NCI-H2081 treated with DMSO at 0.1 percent for 48 hours (cell line): ENCODE measurements at places on chromosomes 12 and 14.

DNA sequence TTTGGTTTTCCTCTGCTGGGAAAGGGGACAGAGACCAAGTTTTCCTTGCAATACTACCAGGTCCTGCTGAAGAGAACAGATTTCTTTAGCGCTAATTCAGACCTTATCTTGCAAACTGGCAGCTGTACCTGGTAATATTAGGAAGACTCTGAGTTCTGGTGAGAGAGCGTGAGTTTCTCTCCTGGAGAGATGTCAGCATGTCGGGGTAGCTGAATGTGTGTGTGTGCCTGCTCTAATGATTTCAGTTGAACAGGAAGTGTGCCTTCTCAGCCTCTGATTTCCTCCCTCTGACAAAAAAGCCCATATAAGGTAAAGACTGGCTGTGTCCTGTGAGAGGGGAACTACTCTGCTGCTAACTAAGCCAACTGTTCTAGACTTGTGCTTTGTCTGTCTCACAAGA is 10.3 kb upstream of the ERP27 start:
- DNase-seq = no peak

- no peak for DNase-seq
Observed at GRCh38 chr14:96514694-96515093, 12.5 kb downstream of the PAPOLA start.

DNA sequence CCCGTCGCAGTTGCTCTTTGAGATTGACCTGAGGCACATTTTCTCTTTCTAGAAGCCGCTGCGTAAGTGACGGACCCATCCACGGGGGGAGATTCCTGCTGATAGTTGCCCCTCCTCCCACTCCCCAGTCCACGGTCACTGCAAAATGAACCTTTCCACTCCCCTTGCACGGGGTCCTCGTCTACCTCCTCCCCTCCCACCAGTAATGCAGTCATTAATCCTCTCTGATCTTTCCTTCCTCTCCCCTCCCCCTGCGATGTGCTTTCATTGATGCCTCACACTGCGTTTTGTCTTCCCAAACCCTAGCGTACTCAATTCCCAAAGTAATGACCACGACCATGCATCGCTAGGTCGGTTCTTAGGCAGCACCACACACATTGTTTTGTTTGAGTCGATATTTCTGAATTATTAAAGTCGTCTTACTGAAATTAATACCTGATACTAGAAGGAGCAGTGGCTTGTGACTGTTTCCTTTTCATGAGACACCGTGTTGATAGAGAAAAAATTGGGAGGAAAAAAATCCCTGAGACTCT is 857 bp downstream of the ETNK1 start:
- no peak for DNase-seq

DNA sequence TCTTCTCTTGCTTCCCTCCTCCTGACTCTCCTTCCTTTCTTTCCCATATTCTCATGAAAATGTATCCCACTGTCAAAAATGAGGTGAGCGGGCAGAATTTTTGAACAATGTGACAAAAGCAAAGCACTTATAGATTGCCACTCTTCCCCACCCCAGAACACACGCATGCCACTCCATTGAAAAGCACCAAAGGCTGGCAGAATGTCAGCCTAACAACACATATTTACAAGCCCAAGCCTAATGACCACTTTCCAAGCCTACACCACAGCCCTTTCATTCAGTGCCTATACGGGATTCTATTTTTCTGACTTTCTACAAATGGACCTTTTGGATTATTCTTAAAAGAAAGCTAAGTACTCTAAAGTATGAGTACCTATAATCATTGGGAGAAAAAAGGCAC is 62.9 kb upstream of the METAP2 start:
- DNase-seq = no peak

GRCh38 chr12:89244536-89244935 is 107.8 kb downstream of the DUSP6 start:
- DNase-seq = no peak

DNA sequence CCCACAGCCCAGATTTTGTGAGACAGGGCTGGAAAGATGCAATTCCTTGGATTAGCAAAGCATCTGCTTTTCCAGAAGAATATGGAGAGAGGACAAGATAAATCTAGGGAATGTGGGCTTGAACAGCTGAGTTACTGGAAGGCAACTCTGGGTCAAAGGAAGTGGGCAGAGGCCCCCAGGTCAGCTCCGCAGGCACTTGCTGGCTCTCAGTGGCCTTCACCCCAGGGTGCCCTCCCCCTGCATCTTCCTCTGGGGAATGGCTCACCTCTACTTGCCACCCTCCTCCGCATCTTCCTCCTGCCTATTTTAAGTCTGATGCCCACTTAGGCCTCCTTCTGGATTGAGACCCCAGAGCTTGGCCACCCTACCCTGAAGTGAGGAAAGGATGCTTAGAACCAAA is 10.5 kb upstream of the PNMA1 start:
- no peak for DNase-seq

DNA sequence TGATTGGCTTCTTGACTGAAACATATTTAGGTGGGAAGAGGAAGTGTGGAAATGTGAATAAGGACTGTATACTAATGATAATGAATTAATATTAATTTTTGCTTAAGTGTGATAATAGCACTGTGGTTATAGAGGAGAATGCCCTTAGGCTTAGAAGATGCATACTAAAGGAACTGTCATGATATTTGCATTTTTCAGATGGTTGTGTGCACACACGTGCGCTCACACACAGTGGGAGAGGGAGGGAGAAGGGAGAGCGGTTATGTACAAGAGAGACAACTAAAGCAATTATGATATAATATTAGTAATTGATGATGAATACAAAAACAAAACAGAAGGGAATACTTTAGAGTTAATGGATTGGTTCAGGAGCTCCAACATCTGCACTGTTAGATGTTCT is 54.2 kb downstream of the RCOR1 start:
- no peak for DNase-seq

GRCh38 chr12:89593233-89593632 is 67.4 kb upstream of the POC1B start:
- DNase-seq = no peak

GRCh38 chr12:46390881-46391280 is 18.3 kb upstream of the SLC38A2 start:
- no peak for DNase-seq

- DNase-seq = no peak
Observed at GRCh38 chr14:24798911-24799462, 165.0 kb upstream of the GZMB start.

DNA sequence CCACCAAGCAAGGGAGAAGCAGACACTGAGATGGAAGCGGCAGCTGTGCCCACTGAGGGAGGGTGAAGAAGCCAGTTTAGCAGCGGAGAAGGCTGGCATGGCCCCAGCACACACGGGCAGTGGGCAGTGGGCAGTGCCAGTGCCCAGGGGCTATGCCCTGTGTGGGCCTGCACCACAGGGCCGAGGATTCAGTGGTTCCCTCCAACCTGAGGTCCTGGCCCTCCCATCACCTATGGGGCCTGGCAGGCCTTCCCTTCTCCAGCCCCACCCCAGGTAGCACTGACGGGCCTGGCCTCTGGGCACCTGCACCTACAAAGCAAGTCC is 81.1 kb downstream of the ITPK1 start:
- no peak for DNase-seq

DNA sequence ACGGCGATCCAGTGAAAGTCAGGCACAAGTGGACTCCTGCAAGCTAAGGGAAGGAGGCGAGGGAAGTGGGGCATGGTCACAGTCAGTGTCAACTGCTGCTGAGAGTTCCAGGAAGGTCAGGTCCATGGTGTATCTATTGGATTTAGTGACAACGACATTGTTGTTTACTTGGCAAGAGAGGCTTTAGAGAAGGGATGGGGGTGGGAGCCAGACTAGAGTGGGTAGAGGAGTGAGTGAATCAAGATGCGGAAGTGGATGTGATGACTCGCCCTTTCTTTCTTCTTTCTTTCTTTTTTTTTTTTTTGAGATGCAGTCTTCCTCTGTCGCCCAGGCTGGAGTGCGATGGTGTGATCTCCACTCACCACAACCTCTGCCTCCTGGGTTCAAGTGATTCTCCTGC is 12.5 kb downstream of the P2RX7 start:
- no peak for DNase-seq

GRCh38 chr12:59844750-59845149 is 248.9 kb downstream of the SLC16A7 start:
- no peak for DNase-seq

DNA sequence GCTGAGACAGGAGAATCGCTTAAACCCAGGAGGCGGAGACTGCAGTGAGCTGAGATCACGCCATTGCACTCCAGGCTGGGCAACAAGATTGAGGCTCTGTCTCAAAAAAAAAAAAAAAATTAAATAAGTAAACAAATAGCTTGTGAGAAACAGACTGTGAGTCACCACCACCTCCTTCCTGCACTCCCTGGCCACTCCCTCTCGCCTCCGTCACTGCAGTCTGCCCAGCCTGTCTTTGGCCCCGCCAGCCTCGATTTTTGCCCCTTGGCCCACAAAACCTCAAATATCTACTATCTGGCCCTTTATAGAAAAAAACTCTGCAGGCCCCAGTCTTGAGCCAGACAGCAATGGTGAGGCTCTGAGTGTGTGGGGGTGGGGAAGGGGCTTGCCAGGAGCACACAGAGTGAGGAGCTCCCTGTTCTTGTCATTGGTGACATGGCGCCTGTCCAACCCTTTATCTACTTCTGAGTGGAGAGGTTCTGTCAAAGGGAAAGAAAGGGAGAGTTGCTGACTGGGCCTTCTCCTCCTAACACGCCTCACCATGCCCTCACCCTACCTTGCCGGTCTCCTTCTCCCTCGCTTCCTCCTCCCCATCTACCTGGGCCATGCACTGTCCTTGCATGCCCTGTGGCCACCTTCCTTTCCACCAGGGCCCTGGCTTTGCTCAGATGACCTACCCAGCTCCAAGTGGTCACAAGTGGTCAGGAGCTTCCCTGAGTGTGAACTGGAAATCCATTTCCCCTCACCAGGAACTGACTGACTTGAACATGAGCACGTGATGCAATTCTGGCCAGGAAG is 22.1 kb downstream of the LGMN start:
- DNase-seq = no peak

GRCh38 chr12:77745624-77746023 is 85.1 kb upstream of the NAV3 start:
- DNase-seq = no peak

DNA sequence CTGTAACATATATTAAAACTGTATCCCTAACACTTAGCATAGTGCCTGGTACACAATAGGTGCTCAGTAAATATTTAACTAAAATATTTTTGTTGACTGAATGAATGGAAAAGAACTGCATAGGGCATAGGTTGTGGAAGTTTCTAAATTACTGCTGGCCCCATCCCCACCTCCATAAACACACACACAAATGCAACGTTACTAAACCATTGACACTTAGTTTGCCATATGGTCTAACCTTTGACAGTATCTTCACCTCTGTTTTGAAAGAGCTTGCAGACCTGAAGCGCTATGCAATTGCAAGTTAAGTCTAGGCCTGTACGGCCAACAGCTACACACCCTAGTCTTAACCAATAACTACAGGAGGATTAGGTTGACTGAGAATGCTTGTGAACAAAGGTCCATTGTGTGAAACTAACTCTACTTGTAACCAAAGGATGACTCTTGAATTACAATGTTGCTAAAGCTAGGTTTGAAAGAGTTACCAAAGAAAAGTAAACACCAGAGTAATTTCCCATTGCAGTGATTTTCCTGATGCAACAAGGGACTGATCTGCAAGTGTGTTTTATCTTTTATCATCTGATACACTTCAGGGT is 924 bp upstream of the MANSC1 start:
- DNase-seq = no peak

DNA sequence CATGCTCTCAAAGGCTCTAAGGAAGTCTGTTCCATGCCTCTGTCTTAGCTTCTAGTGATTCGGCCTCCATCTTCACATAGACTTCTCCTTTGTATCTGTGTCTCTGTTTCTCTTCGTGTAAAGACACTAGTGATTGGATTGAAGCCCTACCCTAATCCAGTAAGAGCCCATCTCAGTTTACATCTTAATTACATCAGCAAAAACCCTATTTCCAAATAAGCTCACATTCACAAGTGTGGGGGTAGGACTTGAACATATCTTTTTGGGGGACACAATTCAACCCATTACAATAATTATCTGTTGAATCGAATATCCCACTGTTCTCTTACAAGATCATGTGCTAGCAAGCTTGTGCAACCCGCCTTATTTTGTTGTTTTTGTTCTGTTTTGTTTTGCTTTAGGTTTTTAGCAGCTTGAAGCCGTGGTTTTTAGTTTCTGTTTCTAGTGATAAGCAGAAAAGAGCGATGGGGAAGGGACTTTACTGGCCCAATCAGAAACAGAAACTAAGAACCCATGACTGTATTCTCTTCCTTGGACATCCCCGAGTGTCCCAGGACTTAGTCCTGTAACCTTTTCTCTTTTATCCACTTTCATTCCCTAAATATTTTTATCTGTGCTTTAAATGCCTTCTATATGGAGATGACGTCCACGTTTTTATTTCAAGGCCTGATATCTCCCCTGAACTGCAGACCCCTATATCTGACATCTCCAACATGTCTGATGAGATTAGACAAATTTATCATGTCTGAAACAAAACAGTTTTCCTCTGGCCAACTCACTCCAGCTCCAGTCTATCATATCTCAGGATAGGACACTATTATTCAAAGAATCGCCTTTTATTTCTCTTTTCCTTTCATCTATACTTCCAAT is 353.0 kb downstream of the CCDC91 start:
- no peak for DNase-seq

GRCh38 chr12:49144384-49144783 is 13.2 kb upstream of the TUBA1B start:
- no peak for DNase-seq

- no peak for DNase-seq
Observed at GRCh38 chr12:62895351-62895877, 39.5 kb downstream of the PPM1H start.

DNA sequence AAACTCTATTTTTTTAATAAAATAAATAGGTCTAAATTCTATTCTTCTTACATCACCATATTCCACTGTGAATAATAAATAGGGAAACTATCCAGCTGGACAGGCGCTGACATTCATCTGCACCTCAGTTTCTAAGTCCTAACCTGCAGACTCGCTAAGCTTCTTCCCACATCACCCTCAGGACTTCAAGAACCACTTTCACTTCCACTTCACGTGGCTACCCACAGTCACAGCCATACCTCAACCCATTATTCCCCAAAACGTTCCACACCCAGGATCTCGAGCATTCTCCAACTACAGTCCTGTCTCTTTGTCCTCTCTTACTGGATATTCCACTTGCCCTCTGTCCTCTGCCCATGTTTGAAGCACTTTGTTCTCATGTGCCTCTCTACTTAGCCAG is 71.1 kb downstream of the C2CD5 start:
- DNase-seq = no peak

DNA sequence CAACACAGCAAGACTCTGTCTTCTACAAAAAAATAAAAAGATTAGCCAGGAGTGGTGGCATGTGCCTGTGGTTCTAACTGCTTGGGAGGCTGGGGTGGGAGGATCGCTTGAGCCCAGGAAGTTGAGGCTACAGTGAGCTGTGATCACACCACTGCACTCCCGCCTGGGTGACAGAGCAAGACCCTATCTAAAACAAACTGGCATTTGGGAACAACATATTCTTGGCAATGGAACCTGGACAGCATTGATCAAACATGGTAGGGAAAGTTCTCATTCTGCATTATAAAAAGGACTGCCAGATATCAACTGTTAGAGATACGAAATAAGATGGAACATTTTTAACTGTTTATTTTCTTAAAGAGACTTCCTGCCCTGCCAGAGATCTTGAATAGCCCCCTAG is 81.5 kb downstream of the PPP2R5C start:
- DNase-seq = no peak
